ENCODE measurements at places on chromosomes 4 and X.

DNA sequence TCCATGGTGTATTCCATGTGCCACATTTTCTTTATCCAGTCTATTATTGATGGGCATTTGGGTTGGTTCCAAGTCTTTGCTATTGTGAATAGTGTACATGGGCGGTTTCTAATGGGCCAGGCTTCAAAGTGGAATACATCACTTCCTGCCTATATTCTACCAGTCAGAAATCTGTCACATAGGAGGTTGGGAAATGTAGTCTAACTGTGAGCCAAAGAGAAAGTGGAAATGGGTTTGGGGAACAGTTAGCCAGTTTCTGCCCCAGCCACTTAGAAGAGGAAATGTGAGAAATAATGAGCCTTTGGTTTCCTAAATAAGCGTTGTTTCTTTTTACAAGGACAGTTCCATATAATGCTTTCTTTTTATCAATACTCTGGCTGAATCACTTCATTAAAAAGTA is 85.1 kb upstream of the AP1S2 start:
- no peak for DNase-seq

DNA sequence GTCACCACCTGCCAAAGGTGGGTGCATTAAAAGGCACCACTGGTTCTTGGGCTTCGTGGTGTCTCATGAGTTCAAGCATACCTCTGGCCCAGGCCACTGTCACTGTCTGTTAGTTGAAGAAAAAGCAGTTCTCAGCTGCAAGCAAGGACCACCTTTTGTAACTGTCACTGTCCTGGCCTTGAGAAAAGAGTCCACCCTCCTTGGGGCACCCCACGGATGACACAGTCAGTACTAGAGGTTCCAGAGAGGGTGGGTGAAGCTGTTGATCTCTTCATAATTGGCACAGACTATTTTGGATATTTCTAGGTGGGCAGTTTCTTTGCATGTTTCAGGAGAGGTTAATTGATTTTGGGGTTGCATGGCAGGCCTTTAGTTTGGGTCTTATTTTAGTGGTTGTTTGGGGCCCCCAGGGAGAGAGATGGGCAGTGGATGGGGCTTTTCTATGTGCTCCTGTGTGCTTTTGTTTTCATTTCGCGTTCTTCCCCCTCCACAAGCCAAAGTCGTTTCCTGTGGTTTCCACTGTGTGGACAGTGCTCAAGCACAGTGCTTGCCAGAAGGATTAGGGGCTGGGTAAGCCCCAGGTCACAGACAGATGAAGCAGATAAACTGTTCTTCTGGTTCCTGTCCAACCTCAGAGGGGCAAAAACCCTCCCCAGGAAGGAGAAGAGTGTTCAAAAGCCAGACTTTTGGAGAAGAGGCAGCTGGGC is 156.2 kb upstream of the PPP1R2C start:
- no peak for DNase-seq

DNA sequence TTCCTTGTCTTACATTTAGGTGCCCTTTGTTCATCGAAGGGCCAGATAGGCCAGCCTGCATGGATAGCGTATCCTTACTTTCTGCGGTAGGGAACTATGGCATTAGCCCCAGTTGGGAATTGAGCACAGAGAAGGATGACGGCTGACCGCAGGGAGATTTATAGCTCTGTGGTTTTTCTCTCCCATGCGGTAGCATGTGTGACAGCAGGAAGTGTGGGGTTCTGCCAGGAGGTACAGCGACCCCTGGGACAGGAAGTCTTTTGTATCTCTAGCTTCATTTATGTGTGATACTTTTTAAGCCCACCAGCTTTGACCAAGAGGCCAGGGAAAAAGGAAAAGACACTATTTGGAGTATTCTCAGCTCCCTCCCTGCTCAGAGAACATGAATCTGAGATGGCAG is 33.1 kb downstream of the GAB3 start:
- no peak for DNase-seq

GRCh38 chrX:18151157-18151556 is 69.5 kb downstream of the BEND2 start:
- no peak for DNase-seq

Measured in stimulated activated naive CD4-positive, alpha-beta T cell (primary cell).